Activated CD4-positive, CD25-positive, alpha-beta regulatory T cell (primary cell): ENCODE measurements at places on chromosomes 13 and 19.
A peak's percentile ranks its signal among the peaks of the same experiment; 100 is the strongest.

GRCh38 chr13:108609353-108609752 is 20.1 kb upstream of the MYO16 start:
- no peak for DNase-seq

- DNase-seq: no peak
Observed at GRCh38 chr13:106683179-106683578, 115.2 kb upstream of the ARGLU1 start.

- no peak for DNase-seq
Observed at GRCh38 chr19:14250870-14251269, 44.9 kb upstream of the ADGRL1 start.

DNA sequence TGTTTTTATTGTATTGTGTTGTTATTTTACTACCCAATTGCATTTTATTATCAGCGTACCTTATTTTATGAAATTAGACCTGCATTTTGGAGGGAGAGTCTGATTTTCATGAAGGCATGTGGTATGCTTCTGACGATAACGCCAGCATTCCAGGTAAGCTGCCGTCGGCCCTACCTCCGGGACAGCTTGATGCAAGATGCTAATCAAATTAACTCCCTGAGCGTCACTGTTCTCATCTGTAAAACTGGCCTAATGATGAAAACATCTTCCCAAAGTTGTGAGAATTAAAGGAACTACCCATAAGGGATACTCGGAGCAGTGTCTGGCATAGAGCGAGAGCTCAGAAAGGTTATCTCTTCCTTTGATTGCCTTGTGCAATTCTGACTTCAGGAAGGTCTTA is 12.9 kb upstream of the LAIR2 start:
- DNase-seq: no peak

DNA sequence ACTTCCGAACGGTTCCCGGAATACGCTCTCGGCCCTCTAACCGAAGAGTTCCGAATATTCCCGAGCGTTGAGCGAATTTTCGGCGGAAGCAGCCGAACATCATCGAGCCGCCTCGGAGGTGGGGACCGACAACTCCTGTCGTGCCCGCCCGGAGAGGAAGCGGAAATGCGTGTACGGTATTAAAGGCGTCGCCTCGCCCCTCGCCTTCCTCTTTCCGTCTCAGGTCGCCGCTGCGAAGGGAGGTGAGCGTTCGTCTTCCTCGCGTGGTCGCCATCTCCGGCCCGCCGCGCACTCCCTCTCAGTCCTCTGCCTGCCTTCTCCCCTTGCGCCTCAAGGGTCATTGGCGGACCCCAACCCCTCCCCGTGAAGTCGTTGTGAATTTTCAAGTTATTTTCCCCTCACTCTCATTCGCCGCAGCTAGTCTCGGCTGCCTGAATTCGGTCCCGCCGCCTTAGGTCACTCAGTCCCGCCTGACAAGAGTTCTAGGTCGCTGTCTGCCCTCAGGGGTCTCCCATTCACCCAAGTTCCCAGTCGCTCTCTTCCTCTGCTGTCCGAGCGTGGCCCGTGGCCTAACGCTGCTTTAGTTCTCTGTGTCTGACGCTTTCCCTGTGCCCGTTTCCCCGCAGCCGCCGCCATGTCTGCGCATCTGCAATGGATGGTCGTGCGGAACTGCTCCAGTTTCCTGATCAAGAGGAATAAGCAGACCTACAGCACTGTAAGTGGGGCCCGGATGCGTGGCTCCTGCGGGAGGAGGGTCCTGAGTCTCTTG is at the start of gene RPL28:
Gene RPL28, plus strand, starts transcription at position 209 of the 769 bp plus-strand sequence. Its CDS starts 426 bp downstream, at position 635.
- peak; percentile 93 for DNase-seq

DNA sequence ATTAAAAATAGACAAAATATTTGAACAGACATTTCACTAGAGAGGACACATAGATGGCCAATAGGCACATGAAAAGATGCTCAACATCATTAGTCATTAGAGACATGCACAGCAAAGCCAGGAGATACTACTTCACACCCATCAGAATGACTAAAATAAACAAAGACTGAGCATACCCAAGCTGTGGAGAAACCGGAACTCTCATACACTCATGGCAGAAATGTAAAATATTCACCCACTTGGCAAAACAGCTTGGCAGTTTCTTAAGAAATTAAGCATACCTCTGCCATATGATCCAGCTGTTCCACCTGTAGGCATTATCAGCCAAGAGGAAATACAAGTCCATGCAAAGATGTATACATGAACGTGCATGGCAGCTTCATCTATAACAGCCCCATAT is 213.4 kb downstream of the TSHZ3 start:
- no peak for DNase-seq

GRCh38 chr19:40811478-40812341 is 12.7 kb downstream of the EGLN2 start:
- DNase-seq: no peak

- peak; percentile 39 for DNase-seq
Observed at GRCh38 chr19:47609906-47610894, 1.3 kb downstream of the BICRA start.

- no peak for DNase-seq
Observed at GRCh38 chr13:46389457-46390451, 2.7 kb upstream of the RUBCNL start.

DNA sequence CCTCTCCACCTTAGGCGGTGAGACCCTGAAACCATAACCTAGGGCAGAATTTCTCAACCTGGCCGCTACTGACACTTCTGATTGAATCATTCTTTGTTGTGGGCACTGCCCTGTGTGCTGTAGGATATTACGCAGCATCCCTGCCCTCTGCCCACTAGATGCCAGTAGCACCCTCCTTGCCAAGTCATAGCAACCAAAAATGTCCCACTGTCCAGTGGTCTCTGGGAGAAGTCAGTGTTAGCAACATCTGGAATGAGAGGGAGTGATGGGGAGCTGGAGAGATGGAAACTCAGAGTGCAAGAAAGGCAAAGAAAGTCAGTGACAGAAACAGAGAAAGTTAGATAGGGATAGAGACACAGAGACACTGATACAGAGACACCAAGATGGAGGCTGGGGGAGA is 13.6 kb downstream of the KLK4 start:
- DNase-seq: no peak

DNA sequence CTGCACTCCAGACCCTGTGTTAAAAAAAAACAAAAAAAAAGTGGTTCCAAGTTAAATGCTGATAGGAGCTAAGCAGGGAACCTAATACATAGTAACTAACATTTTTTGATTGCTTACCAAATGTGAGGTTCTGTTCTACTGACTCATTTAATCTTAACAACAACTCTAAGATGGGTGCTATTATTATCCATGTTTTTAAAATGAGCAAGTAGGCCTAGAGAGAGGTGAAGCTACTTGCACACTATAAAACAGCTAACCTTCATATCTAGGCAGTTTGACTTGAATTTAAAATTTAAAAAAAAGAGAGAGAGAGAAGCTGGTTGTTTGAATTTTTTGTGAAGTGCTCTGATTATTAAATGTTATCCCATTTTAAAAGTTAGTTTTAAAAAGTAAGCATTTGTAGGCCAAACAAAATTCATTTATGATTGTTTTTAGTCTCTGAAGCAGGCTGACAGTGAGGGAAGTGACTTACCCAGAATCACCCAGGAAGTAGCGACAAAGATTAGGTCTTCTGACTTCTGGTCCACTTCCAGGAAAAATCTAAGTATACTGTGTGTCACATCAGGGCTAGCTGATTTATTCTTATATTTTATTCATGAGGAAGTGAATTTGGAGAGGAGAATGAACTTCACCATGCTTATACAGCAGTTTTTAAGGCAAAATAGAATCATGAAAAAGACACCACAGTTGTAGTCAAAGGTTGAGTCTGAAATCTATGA is 2.4 kb downstream of the SIGLECL1 start:
- no peak for DNase-seq

GRCh38 chr19:6250909-6251308 is 28.9 kb downstream of the MLLT1 start:
- no peak for DNase-seq

DNA sequence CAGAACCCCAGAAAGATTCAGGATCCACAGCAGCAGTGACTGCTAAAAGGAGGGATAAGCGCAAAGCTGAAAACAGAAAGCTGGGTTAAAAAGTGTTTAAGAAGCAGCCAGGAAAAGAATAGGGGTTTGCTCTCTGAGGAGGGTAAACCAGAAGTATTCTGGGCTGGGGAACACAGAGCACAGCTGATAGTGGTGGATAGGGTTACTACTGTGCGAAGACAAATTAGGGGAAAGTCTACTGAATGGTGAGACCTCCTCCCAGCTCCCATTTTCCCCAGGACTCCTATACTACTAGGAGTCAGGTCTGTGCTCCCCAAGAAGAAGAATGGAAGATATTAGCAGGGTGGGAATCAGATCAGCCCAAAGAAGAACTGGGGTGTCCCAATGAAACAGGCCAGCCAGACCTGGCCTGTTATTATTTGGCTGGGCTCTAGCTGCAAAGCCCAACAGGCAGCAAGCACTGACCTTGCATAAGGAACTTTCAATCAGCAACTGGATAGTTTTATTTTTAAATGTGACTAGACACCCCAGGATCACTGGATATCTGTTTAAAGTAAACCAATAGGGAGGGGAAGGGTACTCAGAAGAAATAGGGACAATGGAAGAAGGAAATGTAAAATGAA is 43.5 kb upstream of the SERTM1 start:
- DNase-seq: no peak
